ENCODE measurements at places on chromosomes 7 and 10.

GRCh38 chr10:123607386-123607785, 58.8 kb upstream of the GPR26 start:
- no peak for DNase-seq

DNA sequence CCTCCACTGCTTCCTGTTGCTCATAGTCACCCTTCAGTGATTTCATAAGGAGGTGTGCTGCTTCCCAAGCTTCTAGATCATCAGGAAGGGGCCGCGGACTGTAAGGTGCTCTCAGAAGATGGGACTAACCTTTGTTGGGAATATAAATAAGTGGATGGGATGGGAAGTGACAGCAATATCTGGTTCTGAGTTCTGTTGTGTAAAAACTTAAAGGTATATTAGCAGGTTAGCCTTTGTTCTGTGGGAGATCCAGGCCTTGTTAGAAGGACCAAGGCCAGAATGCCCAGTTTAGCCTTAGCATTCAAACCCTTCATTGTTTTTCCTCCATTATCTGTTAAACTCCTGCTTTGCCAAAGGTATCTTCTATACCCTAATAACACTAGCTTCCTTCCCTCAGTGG, 12.4 kb downstream of the BUB3 start:
- DNase-seq = no peak

GRCh38 chr10:110446954-110447608, 50.6 kb upstream of the DUSP5 start:
- peak; percentile 54 for DNase-seq

DNA sequence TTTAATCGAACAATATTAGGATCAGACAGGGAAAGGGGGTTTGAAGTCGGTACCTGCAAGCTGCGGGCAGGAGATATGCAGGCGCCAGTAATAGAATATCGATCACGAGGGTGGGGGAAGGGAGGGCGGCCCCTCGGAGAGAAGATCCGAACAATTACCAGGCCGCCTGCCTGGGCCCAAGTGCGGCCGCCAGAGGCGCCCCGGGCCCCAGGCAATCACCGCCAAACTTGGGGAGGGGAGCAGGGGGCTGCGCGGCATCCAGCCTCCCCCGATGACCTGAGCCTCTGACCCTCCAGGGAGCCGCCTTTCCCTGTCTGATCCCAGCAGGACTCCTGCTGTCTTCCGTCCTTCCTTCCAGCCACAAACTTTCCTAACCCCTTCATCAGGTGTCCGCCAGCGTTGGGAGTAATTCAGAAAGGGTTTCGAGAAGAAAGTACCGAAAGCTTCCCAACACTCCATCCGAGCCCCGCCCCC, 1.1 kb downstream of the NKX1-2 start:
- DNase-seq = no peak

GRCh38 chr10:75108684-75109458, 2.6 kb upstream of the SAMD8 start:
- no peak for DNase-seq

- DNase-seq = no peak
Measured at GRCh38 chr7:75621124-75621523, 117.6 kb downstream of the HIP1 start.

DNA sequence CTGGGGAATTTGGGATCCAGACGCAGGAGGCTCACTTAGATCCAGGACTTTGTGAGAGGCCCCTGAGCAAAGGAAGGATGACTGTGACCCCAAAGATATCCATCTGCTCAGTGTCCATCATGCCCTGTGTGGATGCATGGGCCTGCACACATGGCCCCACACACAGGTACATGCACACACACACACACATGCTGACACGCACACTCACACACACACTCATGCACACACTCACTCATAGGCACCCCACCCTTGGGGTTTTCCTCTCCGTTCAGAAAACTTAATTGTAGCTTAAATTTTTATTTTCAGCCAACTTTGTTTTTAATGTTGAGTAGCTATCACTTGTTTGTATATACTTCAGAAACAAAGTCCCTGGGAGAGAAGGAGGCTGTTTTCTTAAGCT, 93.6 kb upstream of the PPIF start:
- DNase-seq = no peak

DNA sequence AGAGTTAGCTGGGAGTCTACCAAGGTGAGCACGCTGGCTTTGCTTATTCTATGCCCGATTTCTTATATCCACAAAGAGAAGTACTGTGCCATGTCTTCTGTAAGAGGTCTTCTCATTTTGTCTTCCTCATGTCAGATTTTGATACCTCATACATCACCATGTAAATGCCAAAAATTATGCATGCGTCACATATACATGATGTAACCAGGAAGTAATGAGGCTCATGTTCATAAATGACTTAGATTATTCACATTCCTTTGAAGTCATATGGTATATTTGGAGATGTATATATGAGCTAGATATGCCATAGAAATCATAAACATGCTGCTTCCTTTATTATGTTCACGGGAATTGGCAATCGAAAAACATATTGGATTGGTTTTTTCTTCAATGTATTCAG, 97.7 kb upstream of the CELF2 start:
- DNase-seq = no peak

DNA sequence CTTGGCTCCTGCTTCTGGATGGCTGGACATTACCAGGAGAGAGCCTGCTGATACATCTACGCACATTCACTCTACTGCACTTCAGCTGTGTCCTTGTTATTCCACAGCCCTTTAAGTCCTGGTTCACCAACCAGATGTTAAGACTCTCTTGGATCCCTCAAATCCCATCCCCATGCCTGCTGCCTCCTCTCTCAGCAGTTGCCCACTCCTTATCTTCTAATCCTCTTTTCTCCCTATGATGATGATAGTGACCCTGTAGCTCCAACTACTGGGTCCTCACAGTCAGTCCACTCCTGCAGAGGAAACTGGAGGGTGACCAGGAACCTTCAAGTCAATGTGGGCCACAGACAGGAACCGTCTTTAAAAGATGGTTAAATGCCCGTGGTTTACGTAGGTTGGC, 96.3 kb upstream of the PDCD4 start:
- no peak for DNase-seq

DNA sequence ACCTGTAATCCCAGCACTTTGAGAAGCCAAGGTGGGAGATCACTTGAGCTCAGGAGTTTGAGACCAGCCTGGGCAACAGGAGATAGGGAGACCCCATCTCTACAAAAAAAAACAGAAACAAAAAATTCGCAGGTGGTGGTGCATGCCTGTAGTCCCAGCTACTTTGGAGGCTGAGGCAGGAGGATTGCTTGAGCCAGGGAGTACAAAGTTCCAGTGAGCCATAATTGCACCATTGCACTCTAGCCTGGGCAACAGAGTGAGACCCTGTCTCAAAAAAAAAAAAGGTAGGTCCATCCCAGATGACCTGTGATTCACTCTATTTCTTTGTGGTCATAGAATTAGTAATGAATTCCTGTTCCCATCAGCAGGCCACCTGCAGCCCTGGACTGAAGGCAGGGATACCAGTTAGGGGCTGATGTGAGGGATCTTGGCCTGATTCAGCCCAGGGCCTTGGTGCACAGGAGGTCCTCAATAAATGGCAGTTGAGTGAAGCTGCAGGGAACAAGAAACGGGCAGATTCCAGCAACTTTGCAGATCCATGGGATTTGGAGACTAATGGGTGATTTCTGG, at the start of gene MYH16:
MYH16 (plus strand) TSS at position 364 of the 570 bp plus-strand sequence.
- DNase-seq = no peak

- DNase-seq = no peak
Measured at GRCh38 chr10:128087884-128088709, 38.1 kb downstream of the MKI67 start.

- no peak for DNase-seq
Measured at GRCh38 chr10:86199041-86199440, 167.6 kb downstream of the GRID1 start.

GRCh38 chr7:152115021-152115718, 89.7 kb downstream of the GALNT11 start:
- no peak for DNase-seq

DNA sequence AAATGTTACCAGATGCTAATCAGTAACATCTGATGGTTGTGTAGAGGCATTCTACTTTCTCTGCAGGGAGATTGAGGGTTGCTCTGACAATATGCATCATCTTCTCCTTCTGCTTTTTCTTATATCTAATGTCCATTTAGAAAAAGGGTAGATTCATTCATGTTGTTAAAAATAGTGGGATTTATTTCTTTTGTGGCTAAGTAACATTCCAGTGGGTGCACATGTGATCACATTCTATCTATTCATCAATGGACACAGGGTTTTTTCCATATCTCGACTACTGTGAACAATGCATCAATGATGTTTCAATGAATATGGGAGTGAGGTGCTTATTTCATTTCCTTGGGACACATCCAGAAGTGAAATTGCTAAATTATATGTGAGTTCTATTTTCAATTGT, 103.9 kb downstream of the CRPPA start:
- DNase-seq = no peak

GRCh38 chr10:60955957-60956425, 12.0 kb upstream of the RHOBTB1 start:
- DNase-seq = no peak

GRCh38 chr7:45660201-45660900, 86.2 kb downstream of the ADCY1 start:
- DNase-seq = no peak

DNA sequence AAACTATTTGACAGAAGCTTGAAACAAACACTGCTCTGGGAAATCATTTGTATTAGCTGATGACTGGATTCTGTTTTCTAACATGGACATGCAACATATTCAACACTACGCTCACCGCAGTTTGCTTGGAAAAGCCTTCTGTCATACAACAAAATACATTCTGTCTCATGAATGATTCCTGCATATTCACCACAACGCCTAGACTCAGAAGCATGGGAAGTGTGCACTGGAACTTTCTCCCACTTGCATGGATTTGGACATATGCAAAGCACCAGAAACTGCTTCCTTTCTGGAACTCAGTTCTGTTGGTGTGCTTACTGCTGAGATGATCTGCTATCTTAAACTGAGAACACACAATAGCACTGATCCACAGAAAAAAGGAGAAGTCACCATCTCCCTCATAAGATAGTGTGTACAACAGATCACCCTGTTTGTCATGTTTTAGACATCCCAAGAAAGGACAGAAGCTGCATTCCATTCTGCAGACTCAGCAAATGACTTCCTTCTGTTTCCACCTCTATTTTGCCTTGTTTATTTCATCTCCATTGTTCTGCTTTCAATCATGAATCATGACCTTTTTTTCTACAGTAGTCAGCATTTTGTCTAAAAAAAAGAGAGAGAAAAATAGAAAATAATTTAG, 115.8 kb downstream of the HTR7 start:
- DNase-seq = no peak

GRCh38 chr10:121165276-121165675, 314.1 kb downstream of the WDR11 start:
- DNase-seq = no peak

- no peak for DNase-seq
Measured at GRCh38 chr10:87816898-87817608, 973 bp downstream of the ATAD1 start.

- no peak for DNase-seq
Measured at GRCh38 chr10:2992401-2993198, 74.7 kb upstream of the PFKP start.

DNA sequence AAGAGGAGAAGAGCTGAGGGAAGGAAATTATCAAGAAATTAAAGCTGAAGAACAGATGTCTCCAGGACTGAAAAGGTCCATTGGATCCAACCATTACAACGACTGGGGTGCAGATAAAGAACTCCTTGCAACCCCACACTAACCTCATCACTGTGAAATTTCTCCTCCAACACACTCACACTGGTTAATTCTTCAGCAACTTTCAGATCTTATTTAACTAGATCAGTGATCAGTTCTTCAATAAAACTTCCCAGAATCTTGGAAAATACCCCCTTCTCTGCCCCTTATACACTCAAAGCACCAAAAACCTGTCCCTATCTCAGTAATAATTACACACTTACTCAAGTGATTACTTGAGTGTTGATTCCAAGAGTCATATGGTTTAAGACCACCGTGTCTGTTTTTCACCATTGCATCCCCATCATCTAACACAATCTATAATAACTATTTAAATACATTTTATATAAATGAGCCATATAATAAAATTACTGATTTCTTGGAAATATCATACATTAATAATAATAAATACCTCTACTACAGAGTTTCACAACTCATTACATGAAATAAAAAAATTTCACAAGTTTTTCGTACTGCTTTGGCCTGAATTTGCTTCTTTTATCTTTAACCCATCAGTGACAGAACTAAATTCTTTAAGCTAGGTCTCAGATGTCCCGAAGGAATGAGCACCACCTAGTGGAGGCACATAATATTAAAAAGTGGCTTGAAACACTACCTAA, 123.7 kb downstream of the MPP7 start:
- no peak for DNase-seq

DNA sequence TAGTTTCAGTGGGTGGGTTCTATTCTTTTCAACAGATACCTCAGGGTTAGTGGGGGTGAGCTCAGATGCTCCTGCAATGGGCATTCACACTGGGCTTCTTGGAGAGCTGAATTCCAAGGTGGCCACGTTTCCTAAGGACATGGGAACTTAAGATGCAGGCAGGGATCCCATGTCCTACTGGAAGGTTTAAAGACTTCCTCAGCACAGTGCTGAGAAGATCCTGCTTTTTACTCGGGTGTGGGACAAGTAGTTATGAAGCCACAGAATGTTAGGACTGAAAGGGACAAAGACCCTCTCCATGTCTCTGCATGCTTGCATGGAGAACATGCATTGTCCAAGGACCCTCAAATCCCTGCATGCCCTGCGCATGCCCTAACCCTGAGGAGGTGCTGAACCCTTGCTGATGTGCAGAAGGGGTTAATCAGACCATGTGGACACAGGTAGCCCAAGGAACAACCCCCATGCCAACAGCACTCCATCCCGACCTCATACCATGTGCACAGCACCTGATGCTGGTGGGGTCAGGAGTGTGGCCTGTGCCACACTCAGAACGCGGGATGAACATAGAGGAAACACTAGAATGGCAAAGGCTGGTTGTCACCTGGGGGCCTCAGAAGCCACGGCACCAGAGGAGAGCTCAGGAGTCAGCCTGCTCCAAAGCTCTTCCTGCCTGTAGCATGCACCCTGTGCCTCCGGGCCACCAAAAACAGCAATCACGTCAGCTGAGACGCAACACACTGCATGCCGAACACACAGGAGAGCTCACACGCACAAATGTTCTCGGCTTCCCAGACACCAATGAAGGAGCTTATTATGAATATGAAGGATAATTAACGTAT, 15.2 kb downstream of the IL2RA start:
- DNase-seq = no peak

- no peak for DNase-seq
Measured at GRCh38 chr7:24283554-24283896, 465 bp upstream of the NPY start.

DNA sequence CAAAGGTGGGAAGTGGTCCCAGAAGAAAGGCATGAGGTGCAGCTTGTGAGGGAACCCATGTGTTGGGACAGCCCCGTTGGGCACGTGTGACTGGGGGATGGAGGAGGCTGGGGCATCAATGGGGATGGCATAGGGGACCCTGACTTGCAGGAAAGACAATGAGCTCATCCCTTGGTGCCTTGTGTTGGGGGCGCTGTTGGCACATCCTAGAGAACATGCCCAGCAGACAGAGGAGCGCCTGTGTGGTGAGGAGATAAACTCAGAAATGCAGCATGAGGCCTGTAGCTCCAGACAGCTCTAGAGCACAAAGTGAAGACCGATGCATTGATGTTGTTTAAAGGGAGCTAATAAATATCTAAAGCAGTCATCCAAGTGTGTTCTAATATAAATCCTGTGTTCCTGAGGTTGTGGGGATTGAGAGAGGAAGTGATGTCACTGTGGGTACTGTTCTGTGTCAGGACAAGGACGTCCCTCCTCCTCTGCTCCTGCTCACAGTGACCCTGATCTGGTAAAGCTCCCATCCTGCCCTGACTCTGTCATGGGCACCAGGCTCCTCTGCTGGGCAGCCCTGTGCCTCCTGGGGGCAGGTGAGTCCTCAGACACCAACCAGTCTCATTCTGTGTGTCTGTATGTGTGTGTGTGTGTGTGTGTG, 126.1 kb upstream of the PRSS58 start:
- DNase-seq = no peak

- DNase-seq = no peak
Measured at GRCh38 chr10:132613566-132614348, 76.2 kb downstream of the INPP5A start.
